ENCODE measurements at places on chromosomes 6 and 20. TPM values are rescaled to one million over a fixed set of nuclear protein-coding genes. Genes with fewer than 3 reads are reported as not detected.

TPD52L1 gene
- total RNA-seq, result not detected

ADAM33 gene
- total RNA-seq, result not detected

BPIFB4 gene
- not detected for total RNA-seq

POLR1H gene
- total RNA-seq, result 49.6 TPM

DYNLT1 gene
- 120 TPM for total RNA-seq

FBXO5 gene
- total RNA-seq, result 62.1 TPM

BMP5 gene
- not detected for total RNA-seq

SPATA25 gene
- 1.2 TPM for total RNA-seq

TSPO2 gene
- not detected for total RNA-seq

PPP1R14C gene
- total RNA-seq, result 0.09 TPM

ZC2HC1B gene
- not detected for total RNA-seq

DNA sequence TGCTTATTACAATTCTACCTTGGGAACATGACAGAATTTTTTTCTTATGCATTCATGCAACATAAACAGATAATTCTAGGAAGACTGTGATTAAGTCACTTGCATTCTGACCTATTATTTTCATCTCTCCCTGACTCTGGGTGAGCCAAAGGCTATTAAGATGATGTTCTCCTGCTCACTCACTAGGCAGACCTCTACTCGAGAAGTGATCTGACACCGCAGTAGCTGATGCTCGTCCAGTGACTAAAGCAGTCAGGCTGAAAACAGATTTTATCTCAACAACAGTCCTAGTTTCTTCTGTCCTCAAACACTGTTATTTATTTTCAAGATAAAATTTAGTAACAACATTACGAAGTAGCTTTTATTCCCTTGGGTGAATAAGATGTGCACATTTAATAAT is 17.3 kb downstream of the NAA20 start:
- no peak for DNase-seq

DNA sequence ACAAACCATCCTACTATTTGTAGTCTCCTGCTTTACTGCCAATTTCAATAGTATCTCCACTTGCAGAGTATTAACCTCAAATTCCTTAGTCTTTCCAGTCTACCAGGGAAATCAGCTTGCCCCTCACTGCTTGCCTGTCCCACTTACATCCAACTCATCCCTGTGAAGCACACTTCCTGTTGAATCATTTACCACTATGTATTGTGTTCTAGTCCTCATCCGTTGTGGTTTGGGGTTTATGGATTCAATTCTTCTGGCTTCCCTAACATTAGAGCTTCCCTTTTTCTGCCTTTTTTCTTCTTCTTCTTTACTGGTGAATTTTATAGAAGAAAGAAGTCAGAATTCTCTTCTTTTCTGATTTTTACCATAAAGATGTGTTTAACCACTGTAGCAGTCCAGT is 5.1 kb upstream of the TXLNB start:
- DNase-seq, result no peak

GRCh38 chr6:96116674-96117073 is 100.9 kb downstream of the FUT9 start:
- DNase-seq, result no peak

DNA sequence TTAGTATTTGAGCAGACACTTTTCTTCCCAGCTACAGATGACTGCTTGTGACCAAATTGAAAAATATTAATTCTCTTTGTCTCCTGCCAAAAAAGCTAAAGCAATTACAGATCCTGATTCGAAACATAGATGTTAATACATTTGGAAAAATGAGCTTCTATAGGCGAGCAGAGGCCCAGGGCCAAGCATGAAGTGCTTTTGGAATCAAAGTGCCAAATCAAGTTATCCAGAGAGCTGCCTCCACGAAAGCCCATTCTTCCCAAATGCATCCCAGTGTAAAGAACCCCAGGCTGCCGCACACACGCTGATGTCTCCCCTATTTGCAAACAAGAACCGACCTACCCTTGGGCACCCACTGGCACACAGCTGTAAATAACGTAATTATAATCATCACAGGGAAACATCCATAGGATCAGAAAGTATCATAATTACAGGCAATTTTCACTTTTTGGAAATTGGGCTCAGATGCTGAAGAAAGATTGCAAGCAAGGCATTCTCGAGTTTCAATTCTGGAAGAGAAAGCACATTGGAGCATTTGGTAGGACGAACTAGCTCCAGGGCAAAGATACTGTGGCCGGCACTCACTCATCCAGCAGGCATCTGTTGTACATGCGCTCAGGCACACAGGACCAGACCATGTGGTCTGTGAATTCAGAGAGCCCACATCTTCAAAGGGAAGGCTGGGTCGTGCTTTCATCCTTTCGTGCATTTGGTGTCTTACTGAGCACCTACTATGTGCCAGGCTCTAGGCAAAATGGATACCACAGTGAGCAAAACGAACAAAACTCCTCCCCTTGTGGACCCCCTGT is 45.9 kb downstream of the BMP7 start:
- no peak for DNase-seq

DNA sequence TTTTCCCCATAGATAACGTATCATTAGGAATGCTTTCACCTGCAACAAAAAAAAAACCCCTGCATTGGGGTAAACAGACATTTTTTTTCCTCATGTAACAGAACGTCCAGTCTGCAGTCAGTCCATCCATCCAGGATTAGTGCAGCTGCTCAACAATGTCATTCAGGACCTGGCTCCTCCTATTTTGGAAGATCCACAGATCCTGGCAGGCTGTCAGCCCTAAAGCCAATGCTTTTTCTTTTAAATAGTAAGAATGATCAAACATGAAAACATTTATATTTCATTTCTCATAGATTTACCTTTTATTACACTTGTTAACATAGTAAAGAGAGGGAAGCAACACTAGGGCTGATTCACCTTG is 116.5 kb upstream of the CCDC28A start:
- DNase-seq, result no peak

- no peak for DNase-seq
Observed at GRCh38 chr6:12423832-12424231, 133.7 kb downstream of the EDN1 start.

GRCh38 chr6:109024368-109024767 is 70.3 kb downstream of the SESN1 start:
- no peak for DNase-seq

DNA sequence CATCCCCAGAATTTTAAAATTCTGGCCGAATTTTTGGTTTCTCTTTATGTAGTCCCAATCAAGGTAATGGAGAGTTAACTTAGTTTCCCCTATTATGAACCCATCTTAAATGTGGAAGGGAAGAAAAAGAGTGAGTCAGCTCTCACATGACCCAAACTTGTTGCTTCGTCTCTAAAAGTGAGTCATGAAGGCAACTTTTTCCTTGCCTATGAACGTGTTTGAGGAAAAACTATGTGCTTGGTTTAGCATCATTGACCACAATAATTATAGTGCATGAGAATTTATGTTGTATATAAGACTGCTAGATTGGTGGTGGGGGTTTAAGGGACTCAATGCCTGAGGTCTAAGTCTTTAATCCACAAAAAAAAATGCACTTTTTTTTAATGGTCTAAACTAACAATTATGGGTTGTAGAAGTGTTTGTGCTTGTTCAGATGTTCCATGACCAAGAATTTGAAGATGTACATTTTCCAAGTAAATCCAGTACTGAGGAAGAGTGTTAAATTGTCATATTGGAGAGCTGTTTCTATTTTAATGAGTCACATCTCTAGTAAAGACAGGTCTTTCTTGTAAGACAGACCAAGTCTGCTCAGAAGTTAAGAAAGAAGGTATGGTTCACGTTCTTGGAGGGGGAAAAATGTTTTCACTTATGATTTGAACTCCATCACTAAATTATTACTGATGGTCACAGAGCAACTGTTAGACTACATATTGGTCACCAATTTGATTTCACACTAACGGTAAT is 409.9 kb upstream of the MARCKS start:
- DNase-seq, result no peak

DNA sequence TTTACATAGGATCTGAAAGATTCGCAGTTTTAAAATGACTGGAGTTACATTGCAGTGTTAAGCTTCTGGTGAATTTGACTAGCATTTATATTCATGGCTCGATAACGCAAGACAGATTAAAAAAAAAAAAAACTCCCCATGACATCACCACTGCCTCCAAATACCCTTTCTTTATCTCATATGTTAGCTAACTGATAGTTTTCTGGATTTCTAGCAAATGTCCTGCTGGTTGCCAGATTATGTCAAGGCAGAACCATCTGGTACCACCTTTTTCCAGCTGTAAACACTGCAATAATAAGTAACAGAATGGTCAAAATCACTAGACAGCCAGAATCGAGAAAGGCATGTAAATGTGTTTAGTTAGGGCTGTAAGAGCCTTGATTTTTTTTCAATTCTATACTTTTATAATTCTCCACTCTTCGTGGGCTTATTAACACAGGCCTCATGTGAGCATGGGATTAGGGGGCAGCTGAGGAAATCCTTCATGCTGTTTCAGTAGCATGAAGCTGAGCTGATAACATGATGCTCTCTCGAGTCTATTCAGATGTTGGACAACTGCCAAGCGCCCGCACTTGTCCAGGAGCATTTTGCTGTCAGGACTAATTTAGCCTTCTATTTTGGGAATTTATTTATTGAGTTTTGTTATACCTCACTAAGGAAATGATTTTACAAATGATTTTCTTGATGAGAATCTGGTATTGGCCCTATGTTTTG is 166.0 kb upstream of the SCGN start:
- no peak for DNase-seq

GRCh38 chr20:23622839-23623343 is 14.9 kb downstream of the CST3 start:
- no peak for DNase-seq

DNA sequence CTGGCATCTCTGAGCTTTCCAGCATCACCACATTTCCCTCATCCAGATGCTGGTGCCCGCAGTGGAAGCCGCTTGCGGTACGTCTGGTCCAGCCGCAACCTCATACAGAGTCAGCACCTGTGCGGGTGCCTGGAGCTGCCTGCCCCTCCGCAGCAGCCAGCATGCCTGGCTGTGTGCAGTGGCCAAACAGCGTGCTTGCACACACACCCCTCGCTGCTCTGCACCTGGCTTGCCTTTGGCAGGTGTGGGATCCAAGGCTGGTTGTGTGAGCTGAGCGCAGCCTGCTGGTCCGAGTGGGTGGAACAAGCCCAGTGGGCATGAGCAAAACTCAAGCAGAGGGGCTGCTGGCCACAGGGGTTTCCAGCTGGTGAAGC is 3.1 kb upstream of the HINT3 start:
- DNase-seq, result no peak

DNA sequence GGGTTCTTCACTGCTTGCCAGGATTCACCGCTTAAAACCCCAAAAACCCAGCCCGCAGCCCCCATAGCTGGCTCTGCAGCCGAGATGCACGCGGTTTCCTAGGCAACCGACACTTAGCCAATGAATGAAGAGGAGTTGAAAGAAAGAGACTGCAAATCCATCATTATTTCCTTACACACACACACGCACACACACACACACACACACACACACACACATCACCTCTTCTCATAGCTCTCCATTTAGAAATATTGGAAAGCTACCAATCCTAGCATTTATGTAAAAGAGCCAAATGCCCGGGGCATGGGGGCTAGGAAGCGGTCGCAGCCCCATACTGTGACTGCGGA is 3.4 kb upstream of the TUBB2B start:
- DNase-seq, result no peak

DNA sequence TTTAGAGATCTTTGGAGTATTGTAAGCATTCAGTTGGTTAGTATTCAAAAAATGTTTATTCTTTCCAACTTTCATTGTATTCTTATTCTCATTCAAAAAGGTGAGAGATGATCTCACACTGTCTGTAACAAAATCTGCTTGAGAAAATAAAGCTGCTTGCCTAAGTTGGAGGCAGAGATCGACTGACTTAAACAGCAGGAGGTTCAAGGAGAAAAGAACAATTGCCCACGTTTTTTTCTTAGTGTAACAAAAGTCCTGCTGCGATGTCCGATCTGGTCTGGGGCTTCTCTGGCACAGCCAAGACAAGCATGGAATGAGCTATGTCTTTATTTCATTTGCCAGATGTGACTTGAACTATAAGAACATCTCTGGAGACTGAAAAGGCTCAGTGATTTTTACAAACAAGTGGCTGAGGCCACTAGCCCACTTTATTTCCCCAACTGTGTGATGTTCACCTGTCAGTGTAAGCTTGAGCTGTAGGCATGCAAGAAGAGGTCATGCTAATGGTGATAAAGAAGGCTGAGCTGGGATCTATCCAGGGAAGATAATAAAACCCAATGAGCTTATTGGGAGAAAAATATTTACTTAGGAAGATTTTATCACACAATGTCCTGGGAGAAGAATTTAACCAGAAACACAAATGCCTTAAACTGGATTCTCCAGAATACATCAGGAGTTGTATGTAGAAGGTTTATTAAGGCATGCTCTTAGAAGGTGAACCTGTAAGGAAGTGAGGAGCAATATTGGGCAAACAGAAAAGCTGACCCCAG is 580.1 kb upstream of the BTBD3 start:
- DNase-seq, result no peak

GRCh38 chr6:122778985-122779661 is 393 bp upstream of the FABP7 start:
- no peak for DNase-seq

DNA sequence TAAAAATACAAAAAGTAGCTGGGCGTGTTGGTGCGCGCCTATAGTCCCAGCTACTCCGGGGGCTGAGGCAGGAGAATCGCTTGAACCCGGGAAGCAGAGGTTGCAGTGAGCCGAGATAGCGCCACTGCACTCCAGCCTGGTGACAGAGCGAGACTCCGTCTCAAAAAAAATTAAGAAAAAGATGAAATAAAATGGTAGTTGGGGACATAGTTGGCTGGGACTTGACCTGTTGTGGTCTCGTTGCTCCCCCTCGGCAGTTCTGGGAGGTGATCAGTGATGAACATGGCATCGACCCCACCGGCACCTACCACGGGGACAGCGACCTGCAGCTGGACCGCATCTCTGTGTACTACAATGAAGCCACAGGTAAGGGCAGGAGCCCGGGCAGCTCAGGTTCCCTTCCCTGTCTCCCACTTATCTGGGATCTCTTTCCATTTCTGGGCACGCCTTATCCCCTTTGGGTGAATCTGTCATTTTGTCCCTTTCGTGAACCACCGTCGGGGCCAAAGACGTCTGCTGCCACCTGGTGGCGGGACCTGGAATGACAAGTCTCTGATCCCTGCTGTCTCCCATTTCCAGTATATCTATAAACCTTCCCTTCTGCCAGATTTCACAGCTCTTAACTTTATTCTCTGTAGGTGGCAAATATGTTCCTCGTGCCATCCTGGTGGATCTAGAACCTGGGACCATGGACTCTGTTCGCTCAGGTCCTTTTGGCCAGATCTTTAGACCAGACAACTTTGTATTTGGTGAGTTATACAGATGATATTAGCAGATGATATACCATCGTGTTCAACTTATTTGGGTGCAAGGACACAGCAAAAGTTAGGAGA is 2.3 kb downstream of the TUBB start:
- peak; percentile 89 for DNase-seq

- no peak for DNase-seq
Observed at GRCh38 chr6:37123957-37124729, 45.8 kb upstream of the PIM1 start.

All from activated CD8-positive, alpha-beta memory T cell treated with anti-CD3 and anti-CD28 coated beads, Interleukin-2, amount 10 ng/mL, durations not matched to agents 7 days and 5 days (primary cell).